ENCODE measurements at places on chromosomes 7 and 10.
A peak's percentile ranks its signal among the peaks of the same experiment; 100 is the strongest.

DNA sequence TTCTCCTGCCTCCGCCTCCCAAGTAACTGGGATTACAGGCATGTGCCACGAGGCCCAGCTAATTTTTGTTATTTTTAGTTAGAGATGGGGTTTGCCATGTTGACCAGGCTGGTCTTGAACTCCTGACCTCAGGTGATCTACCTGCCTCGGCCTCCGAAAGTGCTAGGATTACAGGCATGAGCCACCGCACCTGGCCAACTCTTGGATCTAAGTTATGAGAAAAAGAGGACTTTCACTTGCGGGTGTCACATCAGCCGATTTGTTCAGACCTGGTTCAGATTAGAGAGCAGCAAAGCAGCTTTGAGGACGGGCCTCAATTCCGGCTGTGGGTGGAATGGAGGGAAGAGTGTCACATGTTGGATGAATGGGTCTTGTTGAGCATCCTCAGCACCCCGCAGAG is 61.0 kb upstream of the FGFR2 start:
- DNase-seq: no peak

- DNase-seq: no peak
Measured at GRCh38 chr7:2034291-2035201, 198.2 kb downstream of the MAD1L1 start.

- DNase-seq: no peak
Measured at GRCh38 chr10:33314811-33315561, 19.5 kb downstream of the NRP1 start.

- DNase-seq: no peak
Measured at GRCh38 chr7:149818536-149818840, 19.7 kb upstream of the ZNF862 start.

GRCh38 chr10:44466236-44466635 is 81.3 kb upstream of the CXCL12 start:
- no peak for DNase-seq

GRCh38 chr7:151308256-151308655 is 33.4 kb upstream of the NUB1 start:
- DNase-seq: no peak

- DNase-seq: no peak
Measured at GRCh38 chr7:80999100-80999499, 80.2 kb upstream of the SEMA3C start.

DNA sequence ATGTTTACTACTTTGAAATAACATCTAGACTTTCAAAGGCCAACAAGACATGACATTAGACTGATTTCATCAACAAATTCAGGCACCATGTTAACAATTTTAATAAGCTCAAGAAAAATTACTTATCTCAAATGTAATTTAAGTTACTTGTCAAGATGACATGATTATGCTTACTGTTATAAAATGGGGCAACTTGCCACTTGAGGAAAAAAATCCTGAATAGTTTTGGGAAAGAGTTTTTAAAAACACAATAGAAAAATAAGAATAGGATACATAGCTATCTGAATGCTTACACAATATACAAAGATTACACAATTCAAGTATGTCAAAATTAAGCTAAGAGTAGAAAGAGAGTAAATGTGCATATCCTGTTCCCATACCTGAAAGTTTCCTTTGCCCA is 85.4 kb downstream of the RNF32 start:
- no peak for DNase-seq

DNA sequence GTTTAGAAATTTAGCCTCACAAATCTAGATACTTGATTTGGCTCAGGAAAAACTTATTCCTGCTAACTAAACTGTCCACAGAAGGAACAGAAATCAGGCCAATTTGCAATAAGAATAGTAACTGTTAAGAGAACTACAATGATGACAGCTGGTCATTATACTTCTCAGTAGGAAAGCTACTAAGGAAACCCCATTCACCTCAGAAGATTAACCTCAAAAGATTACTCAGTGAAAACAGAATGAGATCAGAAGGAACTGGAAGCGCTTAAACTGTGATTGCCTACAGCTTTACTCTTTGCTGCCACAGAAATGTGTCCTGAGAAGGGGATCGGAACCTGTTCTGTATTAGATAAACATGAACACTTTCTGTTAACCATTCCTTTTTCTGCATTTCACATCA is 24.3 kb upstream of the DNAJB12 start:
- DNase-seq: no peak

GRCh38 chr7:30931929-30932540 is 20.4 kb downstream of the AQP1 start:
- peak; percentile 88 for DNase-seq

GRCh38 chr10:22760025-22760424 is 45.6 kb upstream of the PIP4K2A start:
- DNase-seq: no peak

- no peak for DNase-seq
Measured at GRCh38 chr7:141071855-141072547, 1.9 kb upstream of the TMEM178B start.

DNA sequence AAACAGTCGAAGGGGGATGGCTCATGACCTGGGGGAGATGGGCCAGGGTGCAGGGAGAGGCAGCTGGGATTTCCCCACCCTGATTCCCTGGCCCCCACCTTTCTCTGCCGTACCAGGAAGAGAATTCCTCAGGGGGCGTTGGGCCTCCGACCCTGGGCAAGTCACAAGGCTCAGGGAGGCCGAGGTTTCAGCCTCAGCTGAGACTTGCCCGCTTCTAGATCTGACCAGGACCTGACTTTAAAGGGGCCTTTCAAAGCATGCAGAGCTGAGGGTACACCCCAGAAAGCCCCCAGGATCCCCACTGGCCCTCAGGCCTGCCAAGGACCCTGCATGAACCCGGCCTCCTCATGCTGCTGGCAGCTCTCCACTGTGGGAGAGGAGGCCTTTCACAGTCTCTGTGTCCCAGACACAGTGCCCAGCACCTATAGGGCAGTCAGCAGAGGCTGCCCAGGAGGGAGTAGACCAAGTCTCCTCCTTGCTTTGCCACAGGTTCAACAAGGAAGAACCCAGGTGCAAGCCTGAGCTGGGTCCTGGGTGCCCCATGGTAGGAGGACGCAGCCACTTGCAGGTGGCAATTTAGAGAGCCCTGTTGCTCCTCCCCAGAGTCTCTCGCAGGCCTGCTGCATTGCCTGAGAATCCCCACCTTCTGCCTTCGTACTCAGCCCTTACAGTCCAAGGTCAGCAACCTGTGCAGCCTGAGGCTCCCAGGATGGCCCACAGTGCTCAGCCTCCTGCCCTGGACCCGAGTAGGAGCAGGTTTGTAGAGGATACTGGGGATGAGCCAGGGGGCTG is 89.3 kb downstream of the CHST15 start:
- DNase-seq: no peak

- DNase-seq: no peak
Measured at GRCh38 chr7:116802144-116802745, 60.1 kb upstream of the CAPZA2 start.

DNA sequence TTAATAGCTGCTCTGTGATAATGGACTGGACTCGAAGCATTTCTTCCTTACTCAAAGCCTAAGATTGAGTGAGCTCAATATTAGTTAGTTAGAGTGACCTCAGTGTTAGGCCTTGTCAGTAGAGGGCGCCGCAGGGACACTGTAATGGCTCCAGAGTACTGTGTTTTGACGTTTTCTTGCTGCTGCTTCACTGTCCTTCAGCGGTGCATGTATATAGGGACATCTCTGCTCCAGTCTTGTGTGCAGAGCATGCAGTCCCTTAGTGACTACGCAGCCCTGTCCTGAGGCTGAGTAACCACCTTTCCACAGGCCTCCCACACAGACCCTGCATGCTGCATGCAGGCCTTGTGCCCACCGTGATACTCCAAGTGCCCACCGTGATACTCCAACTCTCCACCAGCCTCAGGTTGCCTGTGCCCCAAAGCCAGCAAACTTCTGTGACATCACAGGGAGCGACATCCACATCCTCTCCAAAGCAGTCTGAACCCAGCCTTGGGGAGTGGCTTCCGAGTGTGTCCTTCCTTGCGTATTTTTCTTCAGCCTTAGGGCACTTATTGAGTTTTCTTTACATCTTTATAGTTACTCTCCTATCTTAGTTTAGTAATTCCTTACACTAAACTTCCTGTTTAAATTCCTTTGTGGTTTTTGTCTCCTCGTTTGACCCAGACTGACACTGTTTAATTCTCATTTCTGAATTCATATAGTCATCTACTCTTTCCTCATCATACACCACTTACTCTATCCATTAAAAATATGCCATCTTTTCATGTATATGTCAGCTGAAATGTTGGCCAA is 118.2 kb downstream of the JAZF1 start:
- no peak for DNase-seq

GRCh38 chr7:49324707-49325106 is 400.4 kb downstream of the CDC14C start:
- no peak for DNase-seq

- DNase-seq: no peak
Measured at GRCh38 chr10:26841733-26842317, 18.9 kb downstream of the ABI1 start.

DNA sequence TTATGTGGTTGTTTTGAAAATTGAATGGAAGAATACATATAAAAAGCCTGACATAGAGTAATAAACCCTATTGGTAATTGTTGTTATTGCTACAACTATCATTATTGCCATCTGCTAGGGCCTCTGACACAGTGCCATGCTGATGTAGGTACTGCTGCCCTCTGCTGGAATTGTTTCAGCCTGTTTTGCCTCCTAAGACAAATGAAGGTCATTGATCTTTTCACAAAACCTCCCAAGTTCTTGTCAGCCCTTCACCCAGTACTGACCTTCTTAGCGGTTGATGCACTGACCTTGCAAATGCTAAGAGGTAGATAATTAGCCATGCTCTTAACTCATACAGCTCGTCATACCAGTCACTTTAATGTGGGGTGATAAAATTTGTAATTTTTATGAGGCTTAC is 975.2 kb downstream of the SORCS1 start:
- no peak for DNase-seq

- DNase-seq: no peak
Measured at GRCh38 chr7:156969972-156970420, 20.5 kb downstream of the NOM1 start.

- peak; percentile 50 for DNase-seq
Measured at GRCh38 chr10:11921800-11922392, 98.7 kb downstream of the PROSER2 start.

DNA sequence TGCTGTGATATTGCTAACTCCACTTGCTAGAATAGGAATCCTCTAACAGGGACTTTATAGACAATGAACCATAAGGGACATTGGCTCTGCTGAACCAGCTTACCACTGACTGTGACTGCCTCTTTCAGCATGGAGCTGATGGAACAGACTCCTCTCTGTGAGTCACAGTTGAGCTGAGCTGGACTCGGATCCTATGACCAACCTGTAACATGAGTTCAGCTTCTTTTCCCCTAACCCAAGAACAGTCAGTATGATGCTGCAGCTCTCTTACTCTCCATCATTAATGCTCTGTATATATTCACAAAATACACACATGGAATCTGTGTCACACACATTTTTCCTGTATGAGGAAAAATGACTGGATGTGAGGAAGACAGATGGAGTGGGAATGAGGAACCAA is 177.9 kb upstream of the BET1 start:
- no peak for DNase-seq

- DNase-seq: peak; percentile 92
Measured at GRCh38 chr10:89217057-89217990, 10.2 kb upstream of the CH25H start.

- no peak for DNase-seq
Measured at GRCh38 chr7:155793720-155794119, 18.5 kb downstream of the SHH start.

DNA sequence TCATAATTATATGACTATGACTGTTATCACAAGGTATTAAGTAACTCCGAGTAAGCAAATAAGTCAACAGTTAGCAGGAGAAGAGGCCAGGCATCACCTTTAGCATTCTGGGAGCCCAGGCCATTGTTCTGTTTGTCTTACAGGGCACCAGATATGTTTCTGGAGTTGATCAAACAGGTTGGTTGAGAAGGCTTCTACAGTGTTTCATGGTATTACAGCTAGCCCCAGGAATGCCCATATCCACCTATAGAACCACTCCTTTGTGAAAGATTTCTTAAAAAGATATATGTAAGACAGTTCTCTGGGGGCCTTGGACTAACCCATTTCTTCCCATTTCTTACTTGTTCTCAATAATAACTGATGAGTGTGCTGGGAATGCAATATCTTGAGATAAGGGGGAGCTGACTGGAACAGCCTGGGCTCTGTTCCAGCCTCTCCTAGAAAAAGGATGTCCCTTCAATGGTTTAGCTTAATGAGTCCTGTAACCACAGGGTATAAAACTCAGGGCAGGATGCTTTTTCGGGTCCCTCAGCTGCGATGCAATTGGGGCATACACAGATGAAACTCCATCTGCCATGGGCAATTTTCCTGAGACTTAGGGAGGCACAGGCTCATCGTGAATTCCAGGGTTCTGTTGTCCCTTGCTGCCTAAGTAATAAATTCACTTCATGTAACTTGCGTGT is 286.4 kb downstream of the BAMBI start:
- DNase-seq: no peak

GRCh38 chr10:88689366-88689765 is 16.7 kb upstream of the LIPK start:
- no peak for DNase-seq

DNA sequence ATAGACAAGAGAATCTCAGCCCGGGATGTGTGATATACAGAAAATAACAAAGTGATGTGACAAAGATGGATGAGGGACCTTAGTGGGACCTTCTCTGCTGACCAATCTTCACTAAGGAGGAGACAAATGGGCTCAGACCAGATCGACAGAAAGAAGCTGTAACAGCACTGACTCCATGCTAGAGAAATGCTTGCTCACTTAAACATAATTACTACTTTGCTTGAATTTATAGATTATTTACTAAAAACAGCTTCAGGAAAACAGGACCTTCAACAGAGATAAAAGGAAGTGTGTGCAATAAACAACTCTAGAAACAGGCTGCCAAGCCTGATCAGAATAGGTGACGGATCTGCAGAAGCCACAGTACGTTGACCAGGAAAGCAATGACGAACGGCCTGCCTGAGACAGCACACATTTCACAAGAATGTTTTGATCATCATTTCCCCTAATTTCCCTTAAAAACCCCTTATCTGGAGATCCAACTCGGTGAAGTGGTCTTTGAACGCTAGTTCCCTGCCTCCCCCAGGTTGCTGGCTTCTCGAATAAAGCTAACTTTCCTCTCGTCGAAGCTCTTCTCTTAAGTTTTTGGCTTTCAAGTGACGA is 98.4 kb upstream of the STEAP1B start:
- no peak for DNase-seq

DNA sequence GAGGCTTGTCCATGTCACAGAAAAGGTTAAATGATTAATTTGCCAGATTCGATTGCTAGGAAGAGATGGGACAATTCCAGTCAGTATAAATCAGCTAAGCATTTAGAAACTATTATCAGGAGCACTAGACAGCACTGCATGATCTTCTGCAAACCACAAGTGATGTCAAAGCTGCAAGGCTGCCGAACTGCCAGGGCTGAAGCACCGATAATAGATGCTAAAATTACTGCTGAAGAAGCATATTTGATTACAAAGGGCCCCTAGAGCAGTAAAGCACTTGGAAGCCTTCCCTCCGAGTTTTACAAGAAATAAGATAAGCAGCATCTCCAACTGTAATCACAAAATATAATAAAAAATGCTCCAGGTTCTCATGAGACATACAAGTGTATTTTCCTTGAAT is 40.6 kb downstream of the RNLS start:
- no peak for DNase-seq

- no peak for DNase-seq
Measured at GRCh38 chr10:127275793-127276450, 79.5 kb upstream of the INSYN2A start.

Data from esophagus muscularis mucosa (tissue), 4 donors.